ENCODE measurements at places on chromosomes 12 and 14. TPM values are rescaled to one million over a fixed set of nuclear protein-coding genes. Genes with fewer than 3 reads are reported as not detected.

Gene STRAP
- total RNA-seq = 196 TPM

Gene TMEM117
- 1.4 TPM for total RNA-seq

Gene KRT81
- 0.34 TPM for total RNA-seq

Gene RIMBP2
- total RNA-seq = 1.5 TPM

GRCh38 chr12:56933826-56934625 is at the start of gene SDR9C7:
Gene SDR9C7 (minus strand): TSS chr12:56934408. CDS start chr12:56934261, 147 bp downstream.
- no peaks in the 10 kb centered on the region for H3K36me3 ChIP-seq
- peaks cover 12% of the 10 kb centered on the region for H3K27me3 ChIP-seq
- no peak within 1 kb of the TSS for H3K27ac ChIP-seq
- H3K4me1 ChIP-seq = peaks cover 28% of the 10 kb centered on the region
- DNase-seq = no peak
- no peak within 1 kb of the TSS for H3K4me3 ChIP-seq

DNA sequence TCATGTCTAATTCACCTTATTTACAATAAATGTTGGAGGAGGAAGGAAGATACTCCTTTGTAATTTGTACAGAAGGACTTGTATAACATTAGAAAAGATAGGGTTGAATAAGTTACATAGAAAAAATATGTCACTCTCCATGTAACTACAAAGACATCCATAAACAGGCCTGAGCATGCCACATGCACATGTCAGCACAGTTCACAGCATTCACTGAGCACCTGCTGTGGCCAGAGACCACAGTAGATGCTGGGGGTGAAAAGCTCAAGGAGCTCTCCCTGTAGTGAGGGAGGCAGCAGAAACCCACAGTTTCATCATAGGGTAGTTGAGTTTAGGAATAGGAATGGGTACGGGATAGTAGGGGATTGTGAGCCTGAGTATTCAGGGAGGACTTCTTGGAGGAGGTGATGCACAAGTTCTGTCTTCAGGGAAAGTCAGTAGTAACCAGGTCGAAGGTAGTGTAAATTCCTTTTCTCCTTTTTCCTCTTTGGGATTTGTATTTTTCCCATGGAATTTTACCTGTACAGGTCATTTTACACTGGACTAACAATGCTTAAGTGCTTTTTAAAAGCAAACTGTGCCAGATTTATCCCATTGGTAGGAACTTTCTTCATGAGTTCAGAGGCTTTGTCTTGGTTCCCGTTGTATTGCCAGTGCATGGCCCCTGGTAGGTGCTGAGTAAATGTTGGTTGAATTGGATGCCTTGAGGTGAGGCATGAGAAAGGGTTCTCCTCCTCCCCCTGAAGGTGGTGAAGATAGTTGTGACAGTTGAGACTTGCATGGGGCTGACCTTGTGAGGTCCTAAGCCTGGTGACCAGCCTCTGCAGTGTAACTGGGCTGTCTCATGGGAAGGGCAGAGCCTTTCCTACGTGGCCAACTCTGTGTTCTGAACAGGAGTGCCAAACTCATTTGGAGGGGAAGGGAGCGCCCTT is 20.2 kb downstream of the PRKCH start:
- H3K27me3 ChIP-seq = no peaks in the 10 kb centered on the region
- H3K36me3 ChIP-seq = no peaks in the 10 kb centered on the region
- no peak overlapping the region for H3K4me3 ChIP-seq
- DNase-seq = no peak
- H3K27ac ChIP-seq = no peak overlapping the region
- peaks cover 7% of the 10 kb centered on the region for H3K4me1 ChIP-seq

DNA sequence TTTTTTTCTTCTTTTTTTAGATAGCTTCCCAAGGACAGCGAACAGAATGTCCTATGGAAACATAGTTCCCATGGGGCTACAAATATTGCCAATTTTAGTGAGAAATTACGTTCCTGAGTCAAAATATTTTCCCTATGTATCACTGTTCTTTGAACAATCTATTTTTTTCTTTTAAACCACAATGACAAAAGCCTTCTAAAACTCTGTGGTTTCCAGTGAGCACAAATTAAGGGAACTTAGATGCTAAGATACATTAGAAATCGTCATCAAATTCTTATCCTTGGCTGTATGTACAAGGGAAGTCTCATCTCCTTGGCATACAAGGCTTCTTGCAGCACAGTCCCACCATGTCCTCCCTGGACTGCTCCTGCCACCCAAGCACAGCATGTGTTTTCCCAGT is 17.9 kb downstream of the CPM start:
- H3K27ac ChIP-seq = no peak overlapping the region
- H3K4me3 ChIP-seq = no peak overlapping the region
- H3K36me3 ChIP-seq = no peaks in the 10 kb centered on the region

GRCh38 chr12:75259143-75259542 is 49.5 kb upstream of the KCNC2 start:
- H3K4me1 ChIP-seq = peaks cover 16% of the 10 kb centered on the region
- no peak overlapping the region for H3K27ac ChIP-seq
- DNase-seq = no peak

DNA sequence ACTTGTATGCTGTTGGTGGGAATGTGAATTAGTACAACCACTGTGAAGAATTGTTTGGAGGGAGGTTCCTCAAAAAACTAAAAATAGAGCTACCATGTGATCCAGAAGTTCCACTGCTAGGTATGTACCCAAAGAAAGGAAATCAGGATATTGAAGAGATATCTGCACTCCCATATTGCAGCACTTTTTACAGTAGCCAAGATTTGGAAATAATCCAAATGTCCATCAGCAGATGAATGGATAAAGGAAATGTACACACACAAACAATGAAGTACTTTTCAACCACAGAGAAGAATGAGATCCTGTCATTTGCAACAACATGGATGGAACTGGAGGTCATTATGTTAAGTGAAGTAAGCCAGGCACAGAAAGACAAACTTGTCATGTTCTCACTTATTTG is 25.9 kb downstream of the TIGAR start:
- H3K27me3 ChIP-seq = peaks cover 10% of the 10 kb centered on the region
- peaks cover 77% of the 10 kb centered on the region for H3K36me3 ChIP-seq
- DNase-seq = no peak
- no peaks in the 10 kb centered on the region for H3K4me1 ChIP-seq

- H3K27me3 ChIP-seq = no peaks in the 10 kb centered on the region
- no peak for DNase-seq
- H3K4me1 ChIP-seq = peaks cover 6% of the 10 kb centered on the region
- no peak overlapping the region for H3K4me3 ChIP-seq
- no peaks in the 10 kb centered on the region for H3K36me3 ChIP-seq
These were observed 40.5 kb downstream of the DMAC2L start for GRCh38 chr14:50352584-50352983.

DNA sequence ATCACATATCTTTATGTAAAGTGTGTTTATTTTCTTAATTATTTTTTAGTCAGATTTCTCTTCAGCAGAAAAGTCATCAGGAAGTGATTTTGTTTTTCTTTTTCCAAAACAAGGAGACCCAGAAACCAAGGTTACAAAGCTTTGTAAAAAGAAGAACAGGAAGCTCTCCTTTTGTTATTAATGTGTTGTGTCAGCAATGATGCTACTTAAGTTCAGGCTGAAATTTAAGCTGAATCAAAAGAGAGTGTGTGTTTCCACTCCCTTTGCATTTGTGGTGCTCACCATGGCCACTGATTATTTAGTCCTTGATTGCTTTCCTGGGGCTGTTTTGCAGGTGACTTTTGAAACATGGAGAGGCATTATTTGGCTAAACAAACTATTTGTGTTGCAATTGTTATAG is 155.3 kb upstream of the ATP2B1 start:
- peaks cover 63% of the 10 kb centered on the region for H3K27me3 ChIP-seq
- no peaks in the 10 kb centered on the region for H3K36me3 ChIP-seq
- H3K4me3 ChIP-seq = no peak overlapping the region
- no peak for DNase-seq
- no peak overlapping the region for H3K27ac ChIP-seq

Data from WTC11 (cell line).